Stimulated activated CD4-positive, alpha-beta T cell treated with anti-CD3 and anti-CD28 coated beads, Interleukin-4, amount 100 ng/mL, for 48 hours (primary cell): ENCODE measurements at places on chromosomes 16 and 17.

DNA sequence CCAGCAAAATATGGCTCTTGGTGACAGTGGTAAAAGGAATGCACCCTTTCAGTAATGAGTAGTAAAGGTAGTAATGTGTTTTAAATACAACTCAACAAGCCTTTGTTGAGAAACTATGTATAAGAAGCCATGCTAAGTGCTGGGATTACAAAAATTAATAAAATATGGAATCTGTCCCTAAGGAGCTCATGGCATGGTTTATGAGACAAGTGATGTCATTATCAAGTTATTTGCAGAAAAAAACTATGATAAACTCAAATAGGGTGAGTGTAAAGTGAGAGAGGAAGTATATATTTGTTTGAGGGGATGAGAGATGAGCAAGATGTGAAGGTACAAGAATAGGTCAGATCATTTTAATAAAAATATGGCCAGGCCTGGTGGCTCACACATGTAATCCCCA, 76.9 kb downstream of the NF1 start:
- DNase-seq: no peak

- DNase-seq: no peak
Observed at GRCh38 chr17:38535886-38536285, 69.9 kb downstream of the SRCIN1 start.

GRCh38 chr17:65824901-65825300, 263.5 kb upstream of the AXIN2 start:
- DNase-seq: no peak

DNA sequence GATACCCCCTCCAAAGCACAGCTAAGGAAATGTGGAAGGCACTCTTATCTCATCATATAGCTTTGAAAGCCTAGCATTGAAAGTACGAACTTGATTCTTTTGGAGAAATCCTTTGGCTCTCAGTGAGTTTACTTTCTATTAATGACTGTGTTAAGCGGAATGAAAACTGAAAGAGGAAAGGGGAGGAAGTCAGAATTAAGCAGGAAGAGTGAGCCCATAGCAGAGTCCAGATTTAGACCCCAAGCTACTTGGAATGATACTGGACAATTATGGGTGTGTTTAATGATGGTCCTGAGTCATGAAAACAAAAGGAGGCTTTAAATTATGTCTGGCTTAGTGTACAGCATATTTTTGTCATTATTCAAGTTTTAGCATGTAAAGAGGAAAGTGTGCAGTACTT, 42.2 kb downstream of the TENT4B start:
- no peak for DNase-seq

DNA sequence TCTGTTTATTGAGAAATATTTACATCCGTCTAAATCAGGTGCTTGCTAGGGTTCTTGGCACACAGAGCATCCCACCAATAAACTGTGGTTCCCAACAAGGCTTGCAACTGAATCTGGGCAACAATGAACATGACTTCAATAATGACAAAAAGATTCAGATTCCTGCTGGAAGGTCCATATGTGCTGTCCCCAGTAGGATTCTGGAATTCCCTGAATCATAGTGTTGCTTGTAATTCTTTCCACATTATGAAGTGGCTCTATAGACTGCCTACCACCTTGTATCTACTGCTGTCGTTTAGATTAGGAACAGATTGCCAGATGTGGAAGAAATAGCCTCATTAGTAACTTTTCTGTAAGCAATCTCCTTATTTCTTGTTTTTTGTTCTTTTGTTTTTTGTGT, 265.9 kb downstream of the WWOX start:
- no peak for DNase-seq

GRCh38 chr17:40533896-40534295, 31.4 kb downstream of the CCR7 start:
- no peak for DNase-seq

GRCh38 chr17:80848449-80849102, 143.1 kb upstream of the CHMP6 start:
- DNase-seq: no peak

GRCh38 chr16:81195885-81196534, 42.5 kb upstream of the BCO1 start:
- DNase-seq: no peak

- DNase-seq: no peak
Observed at GRCh38 chr16:68446681-68447652, 1.3 kb downstream of the SMPD3 start.

- no peak for DNase-seq
Observed at GRCh38 chr17:28365487-28365886, 488 bp upstream of the SEBOX start.

DNA sequence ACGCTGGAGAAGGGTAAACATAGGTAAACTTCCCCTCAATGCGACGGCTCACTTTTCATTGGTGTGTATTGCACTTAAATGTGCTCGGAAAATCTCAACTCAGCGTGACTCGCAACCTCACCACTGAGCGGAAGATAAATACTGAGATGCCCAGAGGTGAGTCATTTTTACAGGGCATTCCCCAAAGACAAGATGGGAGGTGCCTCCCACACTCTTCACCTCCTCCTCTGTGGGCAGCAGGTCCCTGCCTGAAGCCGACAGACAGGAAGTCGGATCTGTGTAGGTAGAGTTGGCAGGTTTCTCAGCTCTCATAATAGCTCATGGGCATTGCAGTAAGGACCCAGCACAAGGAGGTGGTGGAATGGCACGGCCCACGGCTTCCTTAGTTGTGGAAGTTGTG, 274.6 kb upstream of the HSBP1 start:
- no peak for DNase-seq

GRCh38 chr16:68992521-68992920, 112.9 kb upstream of the HAS3 start:
- no peak for DNase-seq

GRCh38 chr16:6066652-6067051, 969.1 kb upstream of the EEF2KMT start:
- no peak for DNase-seq

- no peak for DNase-seq
Observed at GRCh38 chr16:78505036-78505435, 405.6 kb downstream of the WWOX start.

DNA sequence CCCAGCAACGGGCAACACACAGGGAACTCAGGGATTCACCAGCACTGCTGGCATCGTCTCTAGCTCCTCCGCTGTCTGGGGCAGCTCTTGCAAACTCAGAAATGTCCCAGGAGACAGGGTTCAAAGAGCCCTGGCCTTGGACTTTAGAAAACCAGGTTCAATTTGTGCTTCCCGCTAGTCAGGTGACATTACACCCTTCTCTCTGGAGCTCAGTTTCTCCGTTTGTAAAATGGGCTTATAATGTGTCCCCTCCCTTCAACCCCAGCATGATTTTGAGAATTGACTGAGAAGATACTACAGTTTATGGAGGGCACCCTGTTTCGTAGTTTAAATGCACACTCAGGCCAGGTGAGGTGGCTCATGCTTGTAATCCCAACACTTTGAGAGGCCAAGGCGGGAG, 1.9 kb upstream of the MYCBPAP start:
- no peak for DNase-seq

GRCh38 chr17:57861000-57861789, 11.4 kb upstream of the MRPS23 start:
- DNase-seq: no peak

DNA sequence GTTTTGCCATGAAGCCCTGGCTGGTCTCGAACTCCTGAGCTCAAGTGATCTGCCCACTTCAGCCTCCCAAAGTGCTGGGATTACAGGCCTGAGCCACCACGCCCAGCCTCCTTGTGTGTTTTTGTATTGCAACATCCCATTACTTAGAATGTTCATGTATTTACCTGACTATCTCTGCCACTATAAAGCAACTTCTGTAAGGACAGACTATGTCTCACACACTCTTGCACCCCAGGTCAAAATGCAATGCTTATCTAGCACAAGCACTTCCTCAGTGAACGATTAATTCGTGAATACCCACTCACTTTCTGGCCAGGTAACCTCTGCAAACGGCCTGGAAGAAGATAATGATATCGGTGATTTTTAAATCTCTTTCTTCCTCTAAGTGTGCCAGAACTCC, 82.6 kb downstream of the NDEL1 start:
- no peak for DNase-seq

- no peak for DNase-seq
Observed at GRCh38 chr16:88649195-88649923, 1.5 kb downstream of the CYBA start.

- DNase-seq: no peak
Observed at GRCh38 chr17:81582341-81582740, 30.2 kb upstream of the FAAP100 start.

GRCh38 chr17:21066394-21066793, 23.6 kb upstream of the USP22 start:
- DNase-seq: no peak

DNA sequence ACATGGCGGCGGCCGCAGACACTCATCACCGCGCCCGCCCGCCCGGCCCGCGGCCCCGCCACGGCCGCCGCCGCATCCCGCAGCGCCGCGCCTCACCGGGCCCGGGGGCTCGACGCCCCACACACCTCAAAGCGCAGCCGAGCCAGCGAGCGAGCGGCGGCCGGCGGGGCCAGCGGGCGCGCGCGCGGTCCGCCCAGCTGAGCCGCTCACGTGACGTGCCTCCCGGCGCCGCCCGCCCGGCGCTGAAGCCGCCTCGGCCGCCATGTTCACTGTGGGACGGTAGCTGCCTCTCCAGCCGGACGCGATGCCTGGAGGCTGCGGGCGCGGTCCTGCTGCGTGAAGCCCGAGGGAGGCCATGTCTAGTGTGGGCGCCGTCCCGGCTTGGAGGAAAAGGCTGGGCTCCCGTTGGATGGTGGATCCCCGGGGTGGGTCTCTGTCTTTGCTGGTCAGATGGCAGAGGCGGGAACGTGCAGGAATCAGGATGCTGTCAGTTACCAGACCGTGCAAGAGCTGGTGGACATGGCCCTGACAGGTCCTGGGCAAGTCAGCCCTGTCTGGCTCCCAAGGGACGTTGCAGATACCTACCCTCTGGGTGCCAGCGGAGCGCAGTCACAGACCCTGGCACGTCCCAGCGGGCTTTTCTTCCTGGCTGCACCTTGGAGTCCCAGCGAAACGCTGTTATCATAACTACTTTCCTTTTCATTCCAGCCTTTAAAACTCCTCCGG, at the start of gene USP31:
TSS of gene USP31 (minus strand) at position 186 of the 726 bp plus-strand sequence. CDS start at position 4, 182 bp downstream.
- DNase-seq: peak; percentile 89

DNA sequence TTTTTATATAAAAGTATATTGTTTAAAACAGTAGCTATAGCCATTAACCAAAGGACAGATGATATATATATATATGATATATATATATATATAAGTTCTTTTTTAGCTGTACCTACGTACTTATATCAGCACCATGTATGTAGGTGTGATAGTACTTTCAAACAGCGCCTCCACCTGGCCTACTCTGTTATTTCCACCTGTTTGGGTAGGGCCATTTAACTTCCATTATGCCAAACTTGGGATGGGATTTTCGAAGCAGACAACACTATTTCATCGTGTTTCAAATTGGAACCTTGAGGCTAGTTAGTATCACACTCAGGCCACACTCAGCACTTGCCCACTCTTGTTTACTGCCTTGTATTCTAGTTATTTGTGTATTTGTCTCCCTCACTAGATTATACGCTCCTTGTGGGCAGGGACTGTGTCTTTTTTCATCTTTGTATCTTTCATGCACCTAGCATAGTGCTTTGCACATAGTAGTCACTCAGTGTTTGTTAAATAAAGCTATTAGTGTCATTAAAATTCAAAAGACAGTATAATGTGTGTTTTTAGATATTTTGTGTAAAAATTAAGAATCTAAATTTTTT, 11.8 kb upstream of the CLTC start:
- DNase-seq: peak; percentile 49

DNA sequence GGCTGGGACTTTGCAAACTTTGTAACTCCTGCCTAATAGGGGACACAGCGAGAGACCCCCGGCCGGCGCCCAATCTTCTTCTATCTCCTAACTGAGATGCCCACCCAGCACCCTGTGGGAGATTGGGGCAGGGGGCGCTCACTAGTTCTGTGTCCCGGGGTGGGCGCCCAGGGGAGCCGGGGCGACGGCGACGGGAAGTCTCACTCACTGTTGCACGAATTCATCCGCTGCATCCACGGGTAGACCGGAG, 3.9 kb upstream of the HOXB5 start:
- DNase-seq: no peak

- DNase-seq: no peak
Observed at GRCh38 chr16:78879011-78879410, 721.5 kb downstream of the MAF start.

- DNase-seq: peak; percentile 36
Observed at GRCh38 chr16:23836404-23837311, 875 bp downstream of the PRKCB start.

DNA sequence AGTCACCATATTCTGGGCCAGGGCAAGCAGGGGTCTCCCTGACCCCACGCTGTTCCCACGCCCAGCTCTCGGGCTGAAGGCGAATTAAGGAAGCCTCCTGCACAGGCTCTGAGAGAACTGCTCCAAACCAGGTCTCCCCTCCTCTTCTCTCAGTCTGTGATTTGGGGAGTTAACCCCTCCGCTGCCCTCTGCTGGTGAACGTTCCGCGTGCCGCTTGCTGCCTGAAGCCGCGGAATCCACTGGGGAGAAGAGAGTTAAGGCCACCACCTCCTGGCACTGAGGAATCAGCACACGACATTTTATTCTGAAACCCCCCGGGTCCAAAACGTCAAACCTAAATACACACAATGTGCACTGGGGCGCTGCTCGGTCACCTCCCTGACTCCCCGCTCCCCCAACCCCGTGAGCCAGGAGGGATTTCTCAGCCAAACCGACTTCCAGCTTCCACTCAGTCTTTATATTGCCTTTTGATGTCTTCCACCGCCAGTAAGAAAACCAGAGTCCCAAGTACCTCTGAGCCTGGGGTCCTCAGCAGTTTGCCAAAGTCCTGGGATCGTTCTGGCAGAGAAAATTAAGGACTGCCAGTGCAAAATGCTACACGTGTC, 54.4 kb upstream of the RCVRN start:
- DNase-seq: peak; percentile 3

DNA sequence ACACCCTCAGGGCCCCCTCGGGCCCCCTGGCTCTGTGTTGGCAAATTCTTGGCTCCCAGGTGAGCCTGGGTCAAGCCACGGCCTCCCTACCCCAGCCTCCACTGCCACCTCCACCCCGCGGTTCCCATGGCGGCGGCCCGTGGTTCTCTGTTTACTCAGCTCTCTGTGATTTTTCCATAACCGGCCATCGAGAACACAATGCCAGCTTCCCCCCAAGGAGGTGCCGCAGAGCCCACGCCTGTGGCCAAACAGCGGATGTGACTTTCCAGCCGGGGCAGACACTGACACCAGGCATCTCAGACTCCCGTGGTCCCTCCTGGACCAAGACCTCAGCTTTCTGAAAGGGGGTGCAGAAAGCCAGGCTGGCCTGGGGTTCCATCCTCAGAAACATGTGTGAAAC, 21.6 kb upstream of the ATP2A3 start:
- DNase-seq: no peak

DNA sequence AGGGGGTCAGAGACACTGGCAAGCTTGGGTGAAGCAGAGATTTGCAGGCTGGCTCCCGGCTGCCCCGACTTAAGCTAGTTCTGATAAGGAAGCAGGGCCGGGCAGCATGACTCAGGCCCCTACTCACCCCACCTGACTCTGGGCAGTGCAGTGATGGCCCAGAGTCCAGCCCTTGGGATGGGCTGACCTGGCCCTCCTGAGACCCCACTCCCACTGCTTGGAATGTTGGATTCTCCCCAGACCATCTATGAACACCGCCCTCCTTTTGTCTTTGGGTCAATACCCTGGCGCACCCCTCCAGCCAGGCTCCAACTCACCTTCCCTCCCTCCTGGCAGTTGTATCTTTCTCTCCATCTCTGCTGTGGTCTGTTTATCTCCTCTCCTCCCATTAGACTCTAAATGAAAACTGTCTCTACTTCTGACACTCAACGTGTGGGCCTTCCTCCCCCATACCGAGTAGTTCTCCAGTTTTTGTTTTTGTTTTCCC, 21.0 kb downstream of the LGALS3BP start:
- DNase-seq: no peak

GRCh38 chr16:46658925-46659324, 30.1 kb downstream of the VPS35 start:
- DNase-seq: no peak

- DNase-seq: no peak
Observed at GRCh38 chr17:7064261-7064660, 15.8 kb downstream of the CLEC10A start.
